Astrocyte of the spinal cord (primary cell): ENCODE measurements at places on chromosomes 12 and 14.

- no peak for DNase-seq
Observed at GRCh38 chr12:77720258-77720657, 110.4 kb upstream of the NAV3 start.

- DNase-seq, result peak; percentile 54
Observed at GRCh38 chr14:61296719-61297502, 15.8 kb upstream of the TMEM30B start.

DNA sequence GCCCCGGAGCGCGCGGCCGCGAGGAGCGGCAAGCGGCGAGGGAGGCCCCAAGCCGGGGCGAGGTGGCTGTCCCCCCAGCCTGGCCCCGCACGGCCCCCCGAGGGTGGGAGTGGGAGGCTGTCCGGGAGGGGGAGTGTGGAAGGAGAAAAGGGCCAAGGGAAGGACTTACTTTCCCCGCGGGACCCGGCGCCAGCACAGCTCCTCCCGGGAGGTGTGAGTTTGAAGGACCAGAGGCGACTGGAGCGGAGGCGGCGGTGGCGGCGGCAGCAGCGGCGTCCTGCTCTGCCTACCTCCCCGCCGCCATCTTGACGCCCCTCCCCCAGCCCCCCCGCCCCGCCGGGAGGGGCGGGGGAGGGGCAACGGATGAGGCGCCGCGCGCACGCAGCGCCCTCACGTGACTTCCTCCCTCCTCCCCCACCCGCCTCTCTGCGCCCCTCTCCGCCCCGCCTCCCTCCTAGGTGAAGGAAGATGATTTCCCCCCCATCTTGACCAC lies at the start of gene SBNO1:
Gene SBNO1 (minus strand): TSS at position 316 of the 493 bp plus-strand sequence. CDS start 14,406 bp downstream, outside the sequence.
- peak; percentile 93 for DNase-seq

GRCh38 chr14:90956273-90956672 lies 104.2 kb downstream of the RPS6KA5 start:
- no peak for DNase-seq

GRCh38 chr14:92660571-92660970 lies 87.9 kb downstream of the LGMN start:
- DNase-seq, result no peak

DNA sequence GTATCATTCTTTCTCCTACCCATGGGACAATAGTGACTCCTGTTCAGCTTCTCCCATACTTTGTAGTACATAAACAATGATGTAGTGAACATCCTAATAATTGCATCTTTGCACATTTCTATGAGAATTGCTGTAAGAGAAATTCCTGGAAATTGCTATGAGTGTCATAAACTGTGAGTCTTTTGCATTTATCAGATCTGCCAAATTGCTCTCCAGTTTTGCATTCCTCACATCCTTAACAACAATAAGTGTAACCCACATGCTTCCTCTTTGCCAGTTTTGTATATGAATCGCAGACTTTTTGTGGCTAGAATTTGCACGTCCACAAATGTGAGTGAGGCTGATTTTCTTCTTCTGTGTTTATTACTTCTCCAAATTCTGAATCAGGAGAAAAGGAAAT lies 124.0 kb upstream of the TBX5 start:
- no peak for DNase-seq

DNA sequence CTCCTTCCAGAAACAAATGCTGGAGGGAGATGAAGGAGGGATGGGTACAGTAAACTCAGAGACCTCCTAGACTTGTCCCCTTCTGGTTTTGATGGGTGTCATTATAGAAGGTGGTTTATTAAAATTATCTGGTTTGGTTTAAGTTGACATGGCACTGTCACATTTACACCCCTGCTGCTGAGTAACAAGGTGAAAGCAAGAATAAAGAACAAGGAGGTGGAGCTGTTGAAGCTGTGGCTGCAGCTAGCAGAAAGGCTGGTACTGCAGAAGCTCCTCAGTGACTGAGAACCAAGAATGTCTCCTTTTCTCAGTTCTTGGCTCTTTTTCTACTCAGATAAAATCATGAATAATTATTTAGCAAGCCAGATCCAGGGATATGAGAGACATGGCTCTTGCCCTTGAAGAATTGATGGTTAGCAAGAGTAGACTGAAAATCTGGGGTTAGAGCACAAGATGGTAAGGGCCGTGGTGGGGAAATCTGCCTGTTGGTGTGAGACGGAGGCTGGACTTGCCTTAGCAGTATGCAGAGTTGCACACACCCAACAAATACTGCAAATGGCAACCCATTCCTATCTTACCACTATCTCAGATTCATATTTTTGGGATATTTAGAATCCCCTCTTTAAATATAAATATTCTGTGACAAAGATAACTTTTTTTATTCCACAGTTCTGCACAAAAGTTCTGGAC lies at the start of gene GZMH:
Gene GZMH (minus strand): TSS at position 31 of the 690 bp plus-strand sequence. CDS start 72 bp downstream, outside the sequence.
- no peak for DNase-seq

GRCh38 chr12:52524898-52525591 lies 4.9 kb upstream of the KRT5 start:
- DNase-seq, result no peak

DNA sequence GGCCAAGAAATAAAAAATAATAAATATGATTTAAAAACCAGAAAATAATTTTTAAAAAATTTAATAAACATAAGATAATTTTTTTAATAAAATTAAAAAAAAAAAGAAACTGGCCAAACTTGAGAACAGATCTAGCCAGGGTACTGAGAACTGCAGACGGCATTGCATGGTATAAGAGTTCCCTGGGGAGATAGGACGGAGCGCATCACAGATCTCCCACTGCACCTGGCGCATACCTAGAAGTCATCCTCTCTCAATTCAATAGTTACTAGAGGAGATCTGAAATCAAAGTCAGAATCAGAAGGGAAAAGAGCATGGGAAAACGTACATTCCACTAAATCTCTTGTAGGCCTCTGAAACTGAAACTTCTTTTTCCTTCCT lies 58.9 kb upstream of the BCL2L14 start:
- no peak for DNase-seq

DNA sequence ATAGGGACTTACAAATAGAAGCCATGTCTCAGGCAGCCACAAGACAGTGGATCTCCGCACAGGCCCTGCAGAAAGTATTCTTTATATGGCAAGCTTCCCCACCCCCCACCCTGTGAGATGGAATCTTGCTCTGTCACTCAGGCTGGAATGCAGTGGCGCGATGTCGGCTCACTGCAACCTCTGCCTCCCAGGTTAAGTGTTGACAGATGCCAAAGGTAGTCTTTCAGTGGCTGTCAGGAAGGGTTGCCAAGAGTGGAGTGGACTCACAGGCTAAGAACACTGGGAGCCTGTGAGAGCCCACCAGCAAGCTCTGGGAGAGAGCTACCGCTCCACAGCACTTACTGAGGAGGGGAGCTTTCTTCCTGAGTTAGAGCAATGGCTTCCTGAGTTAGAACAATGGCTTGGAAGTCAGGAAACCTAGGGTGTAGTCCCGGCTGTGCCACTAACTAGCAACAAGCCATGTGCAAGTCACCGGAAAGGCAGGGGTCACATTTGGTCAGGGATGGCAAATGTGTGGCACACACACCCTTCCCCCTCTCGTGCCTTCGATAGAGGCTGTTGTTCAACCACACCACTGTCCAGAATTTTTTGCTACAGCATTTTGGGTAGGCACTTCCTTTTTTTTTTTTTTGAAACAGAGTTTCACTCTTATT lies 2.6 kb downstream of the RNASE1 start:
- no peak for DNase-seq

DNA sequence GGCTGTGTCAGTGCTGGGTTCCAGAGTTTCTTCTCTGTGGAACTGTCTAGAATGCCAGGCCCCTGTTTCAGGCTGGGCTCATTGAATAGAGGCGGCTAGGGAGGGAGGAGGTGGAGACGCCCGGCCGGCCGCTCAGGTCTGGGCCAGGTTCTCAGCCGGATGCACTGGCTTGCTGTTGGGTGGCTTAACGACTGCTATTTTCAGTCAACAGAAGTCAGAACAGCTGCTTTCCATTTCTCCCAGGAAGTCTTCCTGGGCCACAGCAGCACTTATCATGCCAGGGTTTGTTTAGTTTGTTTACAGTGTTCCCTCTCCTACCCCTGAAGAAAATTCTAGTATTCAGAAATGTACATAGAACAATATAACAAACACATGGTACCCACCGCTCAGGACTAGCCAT lies 26.0 kb upstream of the VPS37B start:
- no peak for DNase-seq

DNA sequence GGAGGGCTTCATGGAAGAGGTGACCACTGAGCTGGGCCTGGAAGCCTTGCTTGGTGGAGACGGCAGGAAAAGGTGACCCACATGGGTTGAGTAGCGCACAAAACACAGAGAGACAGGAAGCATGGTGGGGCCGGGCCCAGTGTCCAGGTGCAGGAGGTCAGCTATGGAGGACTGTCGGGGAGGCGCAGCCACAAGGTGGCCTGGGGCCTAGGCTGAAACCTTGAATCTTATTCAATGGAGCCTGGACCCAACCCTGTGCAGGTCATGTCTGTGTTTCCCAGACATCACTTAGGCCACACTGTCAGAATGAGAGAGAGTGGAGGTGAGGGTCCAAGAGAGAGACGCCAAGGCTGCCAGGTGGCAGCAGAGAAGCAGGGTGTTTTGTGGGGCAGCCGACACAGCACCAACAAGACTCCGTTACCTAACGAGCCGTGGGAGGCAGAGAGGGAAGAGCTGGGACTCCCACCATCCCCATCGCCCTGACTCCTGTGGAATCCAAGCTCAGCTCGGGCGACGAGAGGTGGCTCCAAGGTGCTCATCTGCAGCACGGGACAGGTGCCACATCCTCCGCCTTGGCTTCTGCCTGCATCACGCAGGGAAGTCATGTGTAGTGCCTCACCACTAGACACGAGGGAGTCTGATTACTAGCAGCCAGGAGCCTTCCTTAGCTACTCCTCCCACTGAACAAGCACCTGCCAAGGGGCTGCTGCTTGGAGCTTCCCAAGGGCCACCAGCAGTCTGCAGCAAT lies 38.7 kb downstream of the DEGS2 start:
- no peak for DNase-seq

GRCh38 chr12:26937443-26937862 lies 328 bp downstream of the INTS13 start:
- no peak for DNase-seq

DNA sequence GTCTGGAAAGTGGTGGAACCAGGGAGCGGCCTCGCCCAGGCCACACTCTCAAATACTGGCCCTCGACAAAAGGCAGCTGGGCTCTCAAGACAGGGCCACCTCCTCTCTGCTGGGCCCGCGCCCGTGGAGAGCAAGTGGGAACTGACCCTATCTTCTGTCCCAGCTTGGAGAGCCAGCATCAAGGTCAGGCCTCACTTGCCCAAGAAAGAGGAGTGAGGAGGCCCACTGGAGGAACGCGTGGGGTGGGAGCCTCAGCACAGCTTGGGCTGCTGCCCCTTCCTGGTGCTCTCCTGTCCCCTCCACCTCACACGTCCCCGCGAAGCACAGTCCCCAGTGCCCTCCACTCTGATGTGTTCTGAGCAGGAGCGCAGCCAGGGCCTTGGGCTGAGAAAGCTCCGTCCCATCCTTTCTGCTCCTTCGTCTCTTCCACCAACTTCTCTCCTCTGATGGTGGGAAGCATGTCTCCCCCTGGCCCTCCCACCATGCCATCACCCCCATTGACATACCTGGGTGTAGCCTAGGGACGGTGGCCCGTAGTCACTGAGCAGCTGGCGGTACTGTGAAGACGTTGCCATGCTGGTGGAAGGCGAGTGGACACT lies 4.9 kb downstream of the CDK2AP1 start:
- DNase-seq, result no peak

GRCh38 chr12:113397497-113398197 lies 6.0 kb downstream of the SDS start:
- no peak for DNase-seq

GRCh38 chr12:85130646-85131045 lies 94.5 kb downstream of the LRRIQ1 start:
- DNase-seq, result no peak

DNA sequence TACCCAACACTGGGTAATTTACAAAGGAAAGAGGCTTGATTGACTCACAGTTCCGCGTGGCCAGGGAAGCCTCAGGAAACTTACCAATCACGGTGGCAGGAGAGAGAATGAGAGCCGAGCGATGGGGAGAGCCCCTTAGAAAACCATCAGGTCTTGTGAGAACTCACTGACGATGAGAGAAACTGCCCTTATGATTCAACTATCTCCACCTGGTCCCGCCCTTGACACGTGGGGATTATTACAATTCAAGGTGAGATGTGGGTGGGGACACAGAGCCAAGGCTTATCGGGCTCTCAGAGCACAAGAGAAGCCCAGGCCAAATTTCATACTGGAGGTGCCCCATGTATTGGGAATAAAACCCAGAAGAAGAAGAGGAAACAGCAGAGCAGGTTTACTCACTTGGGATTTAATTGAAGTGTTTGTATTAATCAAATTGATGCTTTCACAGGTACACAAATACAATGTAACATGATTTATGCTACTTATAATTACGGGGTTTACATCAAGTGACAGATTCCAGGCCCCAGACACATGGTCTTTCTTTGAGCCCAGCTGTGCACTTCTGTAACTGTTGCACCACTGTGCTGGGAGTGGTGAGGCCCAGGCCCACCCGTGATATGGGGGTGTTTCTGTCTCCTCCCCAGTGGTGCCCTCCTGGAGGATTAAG lies 8.2 kb upstream of the CCDC85C start:
- no peak for DNase-seq

DNA sequence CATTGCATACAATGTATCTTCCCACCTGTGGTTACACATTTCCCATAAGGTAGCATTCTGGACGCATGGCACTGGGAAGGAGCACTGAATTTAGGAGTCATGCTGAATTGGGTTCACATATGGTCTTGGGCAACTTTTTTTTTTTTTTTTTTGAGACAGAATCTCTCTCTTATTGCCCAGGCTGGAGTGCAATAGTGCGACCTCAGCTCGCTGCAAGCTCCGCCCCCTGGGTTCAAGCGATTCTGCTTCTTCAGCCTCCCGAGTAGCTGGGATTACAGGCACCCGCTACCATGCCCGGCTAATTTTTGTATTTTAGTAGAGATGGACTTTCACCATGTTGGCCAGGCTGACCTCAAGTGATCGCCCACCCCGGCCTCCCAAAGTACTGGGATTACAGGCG lies 13.3 kb downstream of the DIP2B start:
- no peak for DNase-seq

- DNase-seq, result peak; percentile 65
Observed at GRCh38 chr12:57888409-57889157, 42.1 kb upstream of the CTDSP2 start.

DNA sequence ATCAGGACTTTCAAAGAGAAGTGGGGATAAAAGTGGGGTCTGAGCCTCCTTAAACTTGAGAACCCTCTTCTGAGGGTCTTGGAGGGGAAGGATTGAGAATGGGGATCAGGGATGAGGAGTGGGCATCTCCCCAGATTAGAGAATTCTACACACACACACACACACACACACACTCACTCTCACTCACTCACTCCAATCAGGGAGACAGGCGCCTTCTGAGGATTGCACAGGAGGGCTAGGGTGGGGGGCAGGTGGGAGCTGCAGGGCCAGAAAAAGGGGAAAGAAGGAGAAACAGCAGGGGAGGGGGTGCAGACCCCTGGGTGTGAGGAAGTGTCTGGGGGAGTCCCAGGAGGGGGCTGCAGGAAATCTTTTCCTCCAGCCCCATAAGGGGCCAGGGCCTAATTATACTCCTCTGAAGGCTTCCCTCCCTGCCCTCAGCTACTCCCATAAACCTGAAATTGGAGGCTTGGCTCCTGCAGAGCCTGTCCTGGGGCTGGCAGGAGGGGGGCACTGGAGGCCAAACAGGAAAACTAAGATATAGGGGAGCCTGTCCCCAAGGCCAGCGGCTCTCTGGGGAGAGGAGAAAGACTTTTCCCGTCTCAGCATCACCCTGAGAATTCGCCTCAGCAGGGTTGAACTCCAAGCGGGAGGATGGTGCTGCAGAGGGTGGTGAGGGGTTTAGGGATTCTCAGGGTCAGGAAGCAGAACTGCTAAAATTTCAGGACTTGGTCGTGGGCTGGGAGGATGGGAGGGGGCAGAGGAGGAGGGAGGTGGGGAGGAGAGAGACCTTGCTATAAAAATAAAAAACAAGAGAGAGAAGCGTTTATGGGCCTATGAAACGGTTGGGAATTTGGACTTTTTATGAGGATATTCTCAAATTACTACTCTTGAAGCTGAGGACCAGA lies 1.6 kb downstream of the HOXC9 start:
- DNase-seq, result no peak
